Fibroblast of skin of left quadriceps (primary cell): ENCODE measurements at places on chromosomes 5 and 9.

DNA sequence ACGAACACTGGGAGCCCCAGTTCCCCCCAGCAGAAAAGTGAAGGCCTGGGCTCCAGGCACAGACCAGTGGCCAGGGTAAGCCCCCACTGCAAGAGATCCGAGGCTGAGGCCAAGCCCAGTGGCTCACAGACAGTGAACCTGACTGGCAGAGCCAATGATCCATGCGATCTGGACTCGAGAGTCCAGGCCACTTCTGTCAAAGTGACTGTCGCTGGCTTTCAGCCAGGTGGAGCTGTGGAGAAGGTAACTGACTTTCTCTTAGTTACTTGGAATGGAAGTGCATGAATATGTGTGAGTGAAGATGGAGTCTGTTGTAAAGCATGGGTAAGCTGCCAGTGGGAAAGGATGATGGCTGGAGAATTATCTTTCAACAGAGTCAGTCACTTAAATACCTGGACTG is 99.7 kb downstream of the GOLPH3 start:
- DNase-seq, result no peak

- DNase-seq, result no peak
Observed at GRCh38 chr9:21322911-21323461, 12.2 kb downstream of the KLHL9 start.

DNA sequence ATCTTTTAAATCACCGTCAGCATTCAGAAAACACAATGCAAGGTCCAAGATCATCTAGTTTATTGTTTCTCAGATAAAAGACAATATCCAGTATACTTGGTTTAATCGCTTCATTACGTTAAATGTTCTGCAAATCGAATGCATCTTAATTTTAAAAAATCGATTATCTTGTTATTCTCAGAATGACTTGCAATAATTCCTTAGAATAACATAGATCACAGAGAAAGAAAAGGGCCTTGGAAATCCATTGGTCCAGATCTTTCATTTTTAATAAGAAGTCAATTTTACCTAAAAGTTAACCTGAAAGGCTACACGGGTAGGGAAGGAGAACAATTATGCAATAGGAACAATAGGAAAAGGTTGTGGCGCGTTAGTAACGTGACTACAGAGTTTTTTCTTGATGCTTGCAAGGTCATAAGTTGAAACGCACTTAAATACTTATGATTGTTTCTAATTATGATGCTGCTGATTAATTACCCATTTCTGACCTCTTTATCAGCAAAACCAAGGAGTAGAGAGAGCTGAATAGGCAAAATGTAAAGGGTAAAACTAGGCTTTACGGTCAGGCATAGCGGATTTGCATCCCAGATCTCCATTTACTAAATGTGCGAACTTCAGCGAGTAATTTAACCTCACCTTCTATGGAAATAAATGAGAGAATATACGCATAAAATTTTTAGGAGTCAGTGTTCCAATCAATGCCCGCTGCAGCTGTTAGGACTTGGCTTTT is 769 bp upstream of the LYRM7 start:
- no peak for DNase-seq

- DNase-seq, result no peak
Observed at GRCh38 chr5:62631909-62632580, 53.4 kb downstream of the LRRC70 start.

DNA sequence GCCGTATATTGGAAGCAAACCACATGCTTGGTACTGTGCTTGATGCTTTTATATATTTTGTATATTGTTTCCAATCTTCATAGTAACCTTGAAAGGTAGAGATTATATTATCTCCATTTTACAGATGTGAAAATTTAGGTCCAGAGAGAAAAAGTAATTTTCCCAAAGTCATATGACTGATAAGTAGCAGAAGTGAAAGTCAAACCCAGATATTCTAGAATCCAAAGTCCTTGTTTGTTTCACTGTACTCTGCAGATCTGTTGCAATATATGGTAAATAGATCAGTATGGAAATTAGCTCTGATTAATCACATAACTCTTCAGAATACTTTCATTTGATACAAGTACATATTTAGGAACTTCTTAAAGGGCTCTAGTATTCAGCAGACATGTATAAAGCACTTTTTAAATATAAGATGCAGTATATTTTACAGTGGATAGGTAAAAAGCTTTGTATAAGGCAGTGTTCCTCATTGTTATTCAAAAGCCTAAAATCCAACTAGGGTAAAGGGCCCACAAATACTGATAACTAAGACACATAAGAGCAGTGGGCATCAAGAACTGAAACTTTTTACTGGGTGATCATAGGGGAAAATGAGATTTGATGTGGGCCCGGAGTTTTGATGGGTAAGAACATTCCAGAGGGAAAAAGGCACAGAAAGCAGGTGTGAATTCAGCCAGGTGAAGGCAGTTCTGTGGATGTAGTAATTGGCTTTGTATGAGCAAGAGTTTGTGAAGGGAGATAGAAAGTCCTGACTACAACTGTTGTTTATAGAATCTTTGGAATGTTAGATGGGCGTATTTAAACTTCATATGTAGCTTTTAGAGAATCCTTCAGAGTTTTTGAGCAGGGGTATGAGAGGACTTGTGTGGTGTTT is 25.0 kb downstream of the NDFIP1 start:
- DNase-seq, result no peak

DNA sequence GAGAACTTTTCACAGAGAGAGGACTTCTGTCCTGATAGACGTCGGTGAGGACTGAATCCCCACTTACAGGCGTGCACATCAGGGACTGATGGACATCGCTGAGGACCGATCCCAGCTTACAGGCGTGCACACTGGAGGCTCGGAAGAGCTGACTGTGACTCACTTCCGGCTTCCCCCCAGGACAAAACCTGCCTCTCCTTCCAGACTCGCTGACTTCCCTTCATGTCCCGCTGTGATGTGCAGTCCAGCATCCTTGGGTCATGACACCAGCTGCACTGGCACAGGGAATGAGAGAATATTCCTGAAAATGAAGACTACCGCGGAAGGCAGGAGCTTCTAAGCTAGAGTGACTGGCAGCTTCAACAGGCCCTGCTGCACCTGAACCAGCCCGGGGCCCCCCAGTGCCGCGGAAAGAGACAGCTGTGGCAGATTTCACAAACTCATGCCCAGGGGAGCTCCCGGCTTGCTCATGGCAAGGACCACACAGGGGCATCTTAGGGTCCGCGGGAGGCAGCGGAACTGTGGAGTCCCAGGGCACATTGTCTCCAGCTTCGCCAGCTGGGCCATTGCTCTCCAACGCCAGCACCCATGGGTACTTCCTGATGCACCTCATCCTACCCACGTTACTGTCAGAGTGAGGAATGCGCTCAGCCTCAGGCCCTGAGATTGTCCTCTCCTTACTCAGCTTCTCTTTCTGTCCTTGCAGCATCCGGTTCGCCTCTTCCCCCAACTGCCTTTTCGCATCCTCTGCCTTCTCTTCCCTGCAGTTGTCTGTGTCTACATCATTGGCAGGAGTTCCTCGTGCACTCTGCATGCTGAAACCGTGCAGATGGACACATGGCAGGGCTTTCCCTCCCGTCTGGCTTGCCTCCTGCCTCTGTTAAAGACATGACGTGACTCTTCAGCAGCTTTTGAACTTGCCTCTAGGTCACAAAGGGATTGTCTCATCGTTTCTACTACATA is 29.5 kb downstream of the SURF6 start:
- no peak for DNase-seq

DNA sequence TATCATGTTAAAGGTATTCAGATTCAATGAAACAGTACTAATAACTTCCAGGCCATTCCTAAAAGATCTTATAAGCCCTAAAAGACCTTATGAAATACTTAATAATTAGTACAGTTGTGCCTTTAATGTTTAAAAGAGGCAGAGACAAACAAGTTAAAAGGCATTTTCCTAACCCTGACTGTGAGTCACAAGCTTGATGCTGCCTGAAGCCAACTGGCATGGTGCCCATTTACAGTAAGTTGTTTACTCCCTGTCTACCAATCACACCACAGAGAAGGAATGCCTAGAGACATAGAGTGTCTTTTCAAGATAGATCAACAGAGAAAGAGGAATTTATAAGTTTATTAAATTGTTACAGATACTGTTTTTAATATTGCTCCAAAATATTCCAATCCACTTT is 47.8 kb downstream of the NR3C1 start:
- DNase-seq, result peak; percentile 85
